ENCODE measurements at places on chromosomes 5 and 9.
A peak's percentile ranks its signal among the peaks of the same experiment; 100 is the strongest.

DNA sequence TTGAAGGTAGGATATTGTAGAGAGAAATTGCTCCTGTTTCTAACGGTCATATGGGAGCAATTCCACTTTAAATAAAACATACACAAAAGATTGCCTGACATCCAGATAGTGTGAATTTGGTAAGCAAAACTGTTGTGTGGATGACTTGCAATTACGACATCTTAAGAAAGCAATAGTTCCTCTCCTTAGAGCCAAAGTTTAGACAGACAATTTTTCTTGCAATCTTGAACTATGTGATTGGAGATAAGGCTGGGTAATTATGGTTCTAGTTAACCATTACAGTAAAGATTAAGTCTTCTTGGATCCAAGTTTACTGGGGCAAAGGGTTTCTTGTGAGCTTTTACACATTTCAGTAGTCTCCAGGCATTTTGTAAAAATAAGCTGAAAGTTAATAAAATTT lies 1080.6 kb upstream of the CDH6 start:
- DNase-seq: no peak

DNA sequence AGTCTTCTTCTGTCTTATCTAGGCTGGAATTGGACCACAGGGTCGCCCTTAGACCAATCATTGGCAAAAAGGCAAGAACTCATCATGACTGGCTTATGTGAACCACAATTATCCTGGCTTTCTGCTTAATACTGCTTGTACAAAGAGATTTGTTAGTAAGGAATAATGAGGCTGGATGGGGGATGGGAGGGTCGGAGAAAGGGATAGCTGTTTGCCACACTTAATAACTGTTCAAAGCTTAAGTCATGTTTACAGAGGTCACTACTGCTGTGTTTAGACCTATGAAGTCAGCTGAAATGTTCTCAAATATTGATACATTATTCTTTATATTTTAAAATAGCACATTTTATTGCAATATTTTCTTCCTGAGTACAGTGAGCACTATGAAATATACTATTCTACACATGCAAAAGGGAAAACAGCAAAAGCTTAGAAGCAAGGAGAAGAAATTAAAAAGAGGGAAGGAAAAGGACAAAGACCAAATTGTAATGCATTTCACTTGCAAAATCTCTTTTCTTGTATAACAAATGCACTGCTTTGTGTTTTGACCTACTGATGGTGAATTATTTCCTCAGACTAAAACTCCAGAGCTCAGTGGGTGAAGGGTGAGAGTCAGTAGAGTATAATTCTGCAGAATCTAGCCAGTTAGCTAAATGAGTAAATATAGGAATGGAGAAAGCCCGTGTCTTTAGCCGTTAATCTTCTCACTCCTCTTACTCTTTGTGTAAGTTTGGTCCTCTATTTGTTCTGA lies 404.9 kb upstream of the ZNF608 start:
- DNase-seq: no peak

DNA sequence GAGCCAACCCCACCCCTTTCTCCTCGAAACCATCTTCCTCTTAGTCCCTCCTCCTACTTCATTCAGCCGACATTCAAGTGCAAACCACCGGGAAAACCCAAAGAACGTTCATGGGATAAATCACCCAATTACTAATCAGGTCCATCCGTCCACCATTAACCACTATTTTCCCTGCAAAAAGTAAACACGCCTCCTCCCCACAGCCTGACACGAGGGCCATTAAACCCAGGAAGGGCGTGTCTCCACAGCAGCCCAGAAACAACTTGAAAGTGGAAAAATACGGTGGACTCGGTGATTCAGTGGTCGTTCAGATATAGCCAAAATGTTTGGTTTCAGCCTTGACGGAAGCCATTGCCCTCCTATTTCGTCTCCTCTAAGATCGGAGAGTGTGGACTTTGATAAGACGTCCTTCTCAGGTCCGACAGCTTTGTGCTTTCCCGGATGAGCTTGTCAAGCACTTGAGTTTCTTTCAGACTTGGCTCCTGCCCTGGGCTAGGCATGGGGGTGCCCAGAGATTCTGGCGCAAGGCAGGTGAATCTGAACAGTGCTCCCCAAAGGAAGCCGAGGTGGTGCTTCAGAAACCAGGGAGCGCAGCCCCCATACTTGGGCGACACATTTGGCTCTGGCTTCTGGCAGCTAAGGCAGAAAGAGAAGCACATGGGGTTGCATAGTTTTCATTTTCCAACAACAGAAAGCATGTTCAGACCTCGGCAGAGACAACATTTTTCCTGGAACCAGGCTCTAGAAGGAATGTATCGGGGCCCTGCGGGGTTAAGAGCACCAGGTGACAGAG lies 56.6 kb downstream of the SMIM23 start:
- peak; percentile 63 for DNase-seq

DNA sequence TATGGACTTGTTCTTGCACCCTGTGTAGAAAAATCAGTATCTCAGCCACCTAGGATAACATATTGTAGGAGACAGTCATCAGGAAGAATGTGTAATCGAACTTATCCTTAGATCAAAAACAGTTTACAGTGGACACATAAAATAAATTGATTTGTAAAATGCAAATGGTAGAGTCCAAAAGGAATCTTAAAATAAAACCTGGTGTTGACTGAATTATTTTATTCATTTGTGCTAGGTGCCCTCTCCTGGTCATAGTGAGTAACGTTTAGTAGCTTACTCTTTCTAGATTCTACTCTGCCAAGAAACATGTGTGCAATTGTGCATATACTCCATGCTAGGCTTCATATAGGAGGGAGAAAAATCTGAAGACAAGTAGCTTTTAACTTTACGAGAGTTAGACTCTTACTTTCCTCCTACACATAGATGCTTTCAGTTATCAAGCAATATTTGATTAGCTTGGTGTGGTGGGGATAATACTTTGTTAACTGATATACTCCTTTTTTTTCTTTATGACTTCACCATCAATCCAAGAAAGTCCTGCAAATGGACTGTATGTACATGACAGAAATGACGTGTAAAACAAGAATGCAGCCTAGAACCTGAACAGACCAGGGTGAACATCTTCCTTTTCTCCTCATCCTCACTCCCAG lies 23.7 kb upstream of the LOX start:
- peak; percentile 38 for DNase-seq

DNA sequence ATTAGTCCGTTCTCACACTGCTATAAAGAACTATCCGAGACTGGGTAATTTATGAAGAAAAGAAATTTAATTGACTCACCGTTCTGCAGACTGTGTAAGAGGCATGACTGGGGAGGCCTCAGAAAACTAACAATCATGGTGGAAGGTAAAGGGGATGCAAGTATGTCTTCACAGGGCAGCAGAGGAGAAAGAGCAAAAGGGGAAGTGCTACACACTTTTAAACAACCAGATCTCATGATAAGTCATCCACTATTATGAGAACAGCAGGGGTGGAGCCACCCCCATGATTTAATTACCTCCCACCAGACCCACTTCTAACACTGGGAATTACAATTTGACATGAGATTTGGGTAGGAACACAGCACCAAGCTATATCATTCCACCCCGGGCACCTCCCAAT lies 26.6 kb downstream of the FST start:
- DNase-seq: no peak
